Amygdala (tissue), 56 donors: ENCODE measurements at places on chromosomes 6 and 20.

- no peak for DNase-seq
Observed at GRCh38 chr6:3553254-3553653, 96.4 kb upstream of the SLC22A23 start.

GRCh38 chr6:125819535-125820326 is 29.0 kb downstream of the NCOA7 start:
- no peak for DNase-seq

GRCh38 chr6:79416931-79417330 is 120.3 kb downstream of the LCA5 start:
- no peak for DNase-seq

DNA sequence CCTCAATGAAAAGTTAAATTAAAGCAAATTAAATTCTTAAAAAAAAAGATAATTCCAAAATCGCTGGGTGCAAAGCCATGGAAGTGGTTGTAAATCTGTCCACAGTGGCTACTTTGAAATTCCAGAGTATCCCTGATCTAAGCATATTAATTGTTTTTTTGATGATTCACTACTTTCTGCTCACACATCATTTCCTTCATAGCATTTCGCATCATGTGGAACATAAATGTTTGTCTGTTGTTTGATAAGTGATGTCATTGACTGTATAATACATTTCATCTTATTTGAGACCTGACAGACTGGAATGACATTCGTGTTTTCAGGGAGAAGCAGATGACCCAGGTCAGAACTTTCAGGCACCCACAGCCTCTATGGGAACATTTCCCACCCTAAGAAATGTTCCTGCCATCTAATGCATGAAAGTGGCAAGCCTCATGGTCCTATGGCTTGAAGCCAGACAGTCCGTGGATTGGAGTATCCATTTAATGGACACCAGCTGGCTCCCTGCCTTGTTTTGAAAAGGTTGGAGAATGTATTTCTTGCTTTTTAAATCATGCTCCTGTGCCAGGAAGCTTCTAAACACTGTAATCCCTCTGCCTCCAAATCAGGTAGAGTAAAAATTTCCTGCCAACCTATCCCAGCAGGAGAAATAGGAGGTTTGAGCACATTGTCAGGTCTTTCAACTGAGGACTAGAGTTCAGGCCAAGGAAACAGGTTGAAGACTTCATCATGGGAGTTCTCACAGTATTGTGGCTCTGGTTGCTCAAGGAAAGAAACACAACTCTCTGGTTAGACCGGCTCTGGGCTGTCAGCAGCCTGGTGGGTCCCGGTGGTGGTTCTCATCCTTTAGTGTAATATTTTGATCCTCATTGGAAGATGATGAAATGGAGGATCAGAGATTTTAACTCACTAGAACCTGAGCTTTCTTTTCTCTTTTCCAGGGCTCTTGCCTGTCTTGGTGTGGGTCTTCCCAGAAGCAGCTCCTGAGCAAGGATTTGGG is 157.9 kb downstream of the SLC24A3 start:
- no peak for DNase-seq

DNA sequence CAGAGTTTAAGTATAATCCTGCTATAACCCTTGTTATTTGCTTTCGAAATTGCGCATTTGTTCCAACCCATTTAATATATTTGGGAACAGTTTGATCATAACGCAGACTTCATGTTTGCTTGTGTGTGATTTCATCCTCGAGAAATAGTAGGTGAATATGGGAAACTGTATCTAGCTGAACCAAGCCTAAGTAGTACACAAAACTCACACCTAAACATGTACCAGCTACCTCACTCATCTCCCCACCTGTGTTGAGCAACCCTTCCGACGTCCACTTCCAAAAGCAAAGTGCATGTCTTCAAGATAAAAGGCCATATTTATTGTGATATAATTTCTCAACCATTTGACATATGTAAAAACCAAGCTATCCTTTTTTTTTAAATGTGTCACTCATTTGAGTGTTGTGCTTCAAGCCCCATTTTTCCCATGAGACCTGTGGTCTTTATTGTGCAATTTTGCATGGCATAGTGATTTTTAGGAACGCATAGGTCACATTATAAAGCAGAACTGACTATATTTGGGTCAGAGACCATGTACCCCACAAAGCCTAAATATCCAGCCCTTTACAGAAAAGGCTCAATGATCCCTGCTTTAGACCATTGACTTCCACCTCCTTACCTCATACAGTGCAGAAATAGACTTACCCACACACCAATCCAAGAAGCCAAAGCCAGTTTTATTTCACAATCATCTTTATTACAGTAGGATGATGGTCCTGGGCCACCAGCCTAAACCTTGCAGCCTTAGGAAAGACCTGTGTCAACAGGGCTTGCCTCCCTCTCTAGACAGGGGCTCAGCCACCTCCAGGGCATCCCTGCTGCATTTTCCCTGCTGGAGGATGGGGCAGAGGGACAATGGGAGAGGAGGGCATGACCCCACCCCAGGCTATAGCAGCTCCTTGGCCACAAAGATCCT is 7.1 kb downstream of the CCND3 start:
- DNase-seq: no peak

DNA sequence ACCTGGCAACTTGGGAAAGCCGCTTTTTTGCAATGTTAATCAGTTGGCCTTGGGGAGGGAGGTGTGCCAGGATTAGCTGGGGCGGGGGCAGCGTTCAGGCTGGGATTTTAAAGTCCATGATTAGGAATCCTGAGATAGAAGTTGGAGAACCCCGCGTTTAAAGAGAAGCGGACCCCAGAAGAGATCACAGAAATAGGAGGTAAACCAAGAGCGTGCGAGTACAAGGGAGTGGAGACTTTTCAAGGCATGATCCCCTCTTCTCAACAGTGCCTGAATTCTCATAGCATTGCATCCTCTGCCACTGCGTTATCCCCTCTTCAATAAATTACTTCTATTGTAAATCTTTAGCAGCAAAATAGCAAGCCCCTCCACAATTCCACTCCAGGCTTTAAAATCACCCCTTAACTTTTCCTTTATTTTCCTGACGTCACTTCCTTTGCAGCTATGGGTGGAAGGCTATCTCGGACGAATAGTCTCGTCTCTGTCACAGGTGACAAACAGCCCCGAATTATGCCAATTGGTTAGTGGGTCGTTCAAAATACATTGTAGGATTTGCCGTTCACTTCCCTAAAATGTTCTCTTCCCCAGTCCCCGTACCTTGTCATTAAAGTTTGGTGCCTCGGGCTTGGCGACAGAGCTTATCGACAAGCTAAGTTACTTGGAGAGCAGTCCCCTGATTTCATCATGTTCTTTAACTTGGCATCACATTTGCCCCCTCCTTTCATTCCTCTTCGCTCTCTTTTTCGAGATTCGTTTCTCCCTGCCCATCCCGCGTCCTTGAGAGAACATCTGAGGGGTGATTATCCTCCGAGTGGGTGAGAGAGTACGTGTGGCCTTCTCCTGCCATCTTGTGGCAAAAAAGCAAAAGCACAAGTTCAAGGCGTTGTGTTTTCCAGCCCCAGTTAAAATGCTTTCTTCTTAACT is 17.1 kb downstream of the OR2B2 start:
- DNase-seq: no peak

DNA sequence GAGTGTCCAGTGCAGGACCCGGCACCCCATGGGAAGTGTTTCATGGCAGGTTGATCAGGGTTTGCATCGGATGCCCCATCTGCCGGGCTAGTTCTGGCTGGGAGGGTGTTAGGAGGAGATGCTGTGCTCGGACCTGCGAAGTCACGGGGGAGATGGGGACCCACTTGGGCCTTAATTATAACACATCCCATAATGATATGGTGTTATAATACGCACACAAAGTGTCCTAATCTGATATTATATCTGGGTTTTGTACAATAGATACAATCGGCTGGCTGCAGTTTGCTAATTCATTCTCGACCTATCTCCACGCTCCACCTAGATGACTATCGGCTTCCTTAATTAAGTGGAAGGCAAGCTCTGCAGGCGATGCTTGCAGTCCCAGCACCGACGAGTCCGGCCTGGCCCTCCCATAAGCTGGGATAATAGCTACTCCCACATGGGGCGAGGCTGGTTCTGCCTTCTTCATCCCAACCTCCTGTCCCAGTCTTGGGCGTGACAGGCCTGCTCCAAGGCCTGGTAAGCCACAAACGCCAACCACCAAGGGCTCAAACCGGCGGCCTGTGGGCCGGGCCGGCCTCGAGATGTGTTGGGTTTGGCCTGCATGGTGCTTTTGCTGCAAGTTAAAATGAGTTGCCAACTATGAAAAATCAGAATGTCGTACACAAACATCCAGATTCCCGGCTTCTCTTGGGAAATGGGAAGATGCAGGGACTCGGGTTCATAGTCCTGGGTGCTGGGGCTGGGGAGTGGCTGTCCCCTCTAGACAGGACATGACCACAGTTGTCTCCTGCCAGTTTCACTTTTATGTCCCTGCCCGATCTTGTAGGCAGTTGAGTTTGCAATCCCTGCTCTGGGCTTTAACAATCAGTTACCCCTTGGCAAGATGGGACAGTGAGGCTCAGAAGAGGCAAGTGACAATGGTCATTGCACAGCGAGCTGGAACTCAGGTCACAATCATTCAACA is 32.7 kb downstream of the CEBPB start:
- DNase-seq: no peak

DNA sequence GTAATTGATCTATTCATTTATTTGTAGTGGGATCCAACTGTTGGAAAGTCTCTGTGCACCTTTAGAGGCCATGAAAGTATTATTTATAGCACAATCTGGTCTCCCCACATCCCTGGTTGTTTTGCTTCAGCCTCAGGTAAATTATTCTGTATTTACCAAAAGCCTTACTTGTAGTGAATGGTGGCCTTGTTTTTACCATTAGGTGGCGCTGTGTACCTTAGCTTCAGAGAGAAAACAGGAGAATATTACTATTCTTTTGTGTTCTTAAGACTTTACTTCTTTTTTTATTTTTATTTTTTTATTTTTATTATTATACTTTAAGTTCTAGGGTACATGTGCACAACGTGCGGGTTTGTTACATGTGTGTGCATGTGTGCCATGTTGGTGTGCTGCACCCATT is 23.7 kb downstream of the PEX7 start:
- DNase-seq: no peak

DNA sequence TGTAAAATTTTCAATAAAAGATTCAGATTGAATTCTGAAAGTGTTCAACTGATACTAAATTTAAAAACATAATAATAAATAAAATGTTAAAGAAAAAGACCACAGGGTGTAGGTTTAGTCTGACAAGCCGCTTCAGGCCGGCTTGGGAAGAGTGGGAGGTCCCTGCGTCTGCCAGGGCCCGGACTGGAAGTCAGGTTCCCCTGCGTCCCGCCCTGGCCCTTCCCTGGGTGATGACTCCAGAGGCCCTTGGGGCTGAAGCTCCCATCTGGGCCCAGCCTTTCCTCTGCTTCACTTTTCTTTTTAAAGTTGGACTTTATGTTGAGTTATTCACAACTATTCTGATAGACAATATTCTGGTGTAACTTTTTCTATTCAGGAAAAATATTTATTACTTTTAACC is 93.3 kb downstream of the SMOC2 start:
- no peak for DNase-seq

GRCh38 chr20:42164121-42164890 is 546.1 kb upstream of the CHD6 start:
- no peak for DNase-seq

DNA sequence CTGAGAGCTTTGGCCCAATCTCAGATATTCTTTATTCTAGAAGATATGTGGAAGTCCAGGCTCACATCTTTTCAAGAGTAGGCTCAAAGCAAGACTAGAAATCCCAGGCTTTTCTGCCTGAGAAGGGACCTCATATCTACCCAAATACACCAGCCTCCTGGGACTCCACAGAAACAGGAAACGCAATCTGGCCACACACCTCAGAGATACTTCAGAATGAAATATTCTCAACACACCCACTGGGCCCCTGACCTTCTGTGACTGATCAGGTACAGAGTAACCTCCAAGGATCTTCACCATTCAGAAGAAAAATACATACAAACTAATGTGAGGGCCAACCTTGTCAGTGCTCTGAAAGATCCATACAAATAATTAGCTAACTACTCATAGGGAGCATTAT is 183.2 kb downstream of the HIVEP2 start:
- DNase-seq: no peak

GRCh38 chr20:38108986-38109541 is 56.0 kb downstream of the TGM2 start:
- no peak for DNase-seq
